Fibroblast of upper back skin (primary cell): ENCODE measurements at places on chromosomes 7 and 10.

DNA sequence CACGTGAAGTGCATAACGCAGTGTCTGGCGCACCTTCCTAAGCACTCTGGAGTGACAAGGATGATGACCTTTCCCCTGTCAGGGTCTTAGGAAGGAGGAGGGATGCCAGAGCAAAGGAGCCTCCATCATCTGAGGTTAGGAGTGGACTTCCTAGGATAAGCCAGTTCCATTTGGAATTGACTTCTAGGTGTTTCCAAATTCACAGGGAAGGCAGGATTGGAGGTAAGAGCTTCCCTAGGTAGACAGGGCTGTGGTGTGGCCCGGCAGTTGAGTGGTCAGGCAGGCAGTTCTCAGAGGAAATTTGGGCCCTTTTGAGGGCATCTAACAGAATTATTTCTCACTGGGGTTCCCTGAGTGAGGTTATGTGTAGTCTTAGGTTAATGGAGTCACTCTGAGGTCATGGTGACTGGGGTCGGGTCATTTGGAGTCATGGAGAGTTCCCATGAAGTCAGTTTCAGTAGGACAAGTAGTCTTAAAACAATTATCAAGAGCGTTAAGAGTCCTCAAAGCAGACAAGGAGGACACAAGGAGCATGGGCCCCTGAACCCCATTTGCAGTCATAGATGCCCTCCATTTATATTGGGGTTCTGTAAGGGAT, 8.2 kb downstream of the PPIF start:
- no peak for DNase-seq

DNA sequence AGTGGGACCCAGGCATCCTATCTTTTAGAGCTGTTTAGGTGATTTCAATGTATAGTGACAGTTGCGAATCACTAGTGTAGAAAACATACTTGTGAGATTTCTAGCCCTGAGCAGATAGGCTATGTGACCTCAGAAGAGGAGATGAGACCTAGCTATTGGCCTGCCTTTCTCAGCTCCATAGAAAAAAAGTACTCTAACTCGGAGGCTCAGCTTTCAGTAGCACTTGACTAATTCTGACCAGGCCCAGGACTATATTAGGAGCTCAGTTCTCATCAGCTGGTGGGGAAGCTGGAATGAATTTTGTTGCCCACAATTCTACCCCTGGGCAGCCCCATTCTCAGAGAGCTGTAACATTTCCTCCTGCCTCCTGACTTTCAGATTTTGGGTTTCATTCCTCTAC, 179.9 kb upstream of the NAMPT start:
- no peak for DNase-seq

DNA sequence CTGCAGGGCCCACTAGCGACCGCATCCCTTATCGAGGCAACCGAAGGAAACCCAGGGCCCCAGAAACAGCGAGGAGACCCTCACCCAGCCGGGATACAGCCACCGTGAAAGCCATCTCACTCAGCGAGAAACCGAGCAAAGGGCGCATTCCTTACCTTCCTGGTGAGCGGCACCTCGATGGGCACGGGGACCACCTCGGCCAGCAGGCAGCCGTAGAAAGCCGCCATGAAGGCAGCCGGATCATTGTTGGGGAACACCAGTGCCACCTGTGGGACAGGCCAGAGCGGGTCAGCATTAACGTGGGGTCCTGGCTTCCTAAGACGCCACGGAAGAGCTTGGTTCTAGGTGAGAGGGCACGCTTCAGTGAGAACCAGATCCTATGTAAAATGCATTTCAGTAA, 263.7 kb downstream of the ZMYND11 start:
- no peak for DNase-seq

DNA sequence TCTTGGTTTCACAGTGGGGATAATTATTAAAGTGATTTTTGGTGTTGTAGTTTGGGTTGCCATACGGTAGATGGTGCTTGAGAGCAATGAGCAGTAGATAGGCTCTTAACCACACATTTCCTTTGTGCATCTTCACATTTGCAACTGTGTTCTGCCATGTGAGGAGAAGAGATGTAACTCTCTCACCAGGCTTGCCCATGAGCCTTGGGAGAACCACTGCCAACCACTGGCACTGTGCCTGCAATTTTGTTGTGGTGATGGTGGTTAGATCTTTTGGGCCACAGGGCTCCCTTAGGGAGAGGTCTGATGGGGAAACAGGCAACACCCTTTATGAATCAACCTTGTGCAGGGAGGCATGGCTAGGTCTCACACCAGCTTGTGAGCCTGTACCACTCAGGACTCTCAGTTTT, 204.3 kb downstream of the CCDC7 start:
- DNase-seq: no peak

GRCh38 chr10:114751856-114752255, 69.7 kb upstream of the FHIP2A start:
- peak; percentile 64 for DNase-seq

- no peak for DNase-seq
Observed at GRCh38 chr10:69335063-69335587, 56.8 kb downstream of the HK1 start.

DNA sequence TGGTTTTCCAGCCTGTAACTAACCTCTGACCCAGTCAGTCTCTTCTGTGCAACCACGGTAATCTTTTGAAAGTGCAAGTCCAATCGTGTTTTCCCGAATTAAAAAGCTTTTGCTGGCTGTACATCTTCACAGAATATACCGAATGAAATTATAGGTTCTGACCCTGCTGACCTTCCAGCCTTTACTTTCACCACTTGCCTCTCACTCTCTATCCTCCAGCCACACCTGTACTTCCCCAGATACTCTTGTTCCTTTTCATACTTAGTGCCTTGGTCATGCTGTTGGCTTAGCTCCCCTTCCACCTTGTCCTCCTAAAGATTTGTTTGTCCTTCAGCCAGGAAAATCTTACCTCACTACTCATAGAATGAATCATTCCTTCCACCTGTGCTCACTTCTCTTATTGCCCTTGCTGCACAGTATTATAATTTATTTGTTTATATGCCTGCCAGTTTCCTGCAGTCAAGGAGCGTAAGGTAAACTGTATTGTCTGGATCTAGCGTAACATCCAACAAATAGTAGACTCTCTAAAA, 2.3 kb upstream of the PNPLA8 start:
- DNase-seq: no peak

GRCh38 chr7:27164045-27164366, 1.3 kb downstream of the HOXA9 start:
- no peak for DNase-seq

DNA sequence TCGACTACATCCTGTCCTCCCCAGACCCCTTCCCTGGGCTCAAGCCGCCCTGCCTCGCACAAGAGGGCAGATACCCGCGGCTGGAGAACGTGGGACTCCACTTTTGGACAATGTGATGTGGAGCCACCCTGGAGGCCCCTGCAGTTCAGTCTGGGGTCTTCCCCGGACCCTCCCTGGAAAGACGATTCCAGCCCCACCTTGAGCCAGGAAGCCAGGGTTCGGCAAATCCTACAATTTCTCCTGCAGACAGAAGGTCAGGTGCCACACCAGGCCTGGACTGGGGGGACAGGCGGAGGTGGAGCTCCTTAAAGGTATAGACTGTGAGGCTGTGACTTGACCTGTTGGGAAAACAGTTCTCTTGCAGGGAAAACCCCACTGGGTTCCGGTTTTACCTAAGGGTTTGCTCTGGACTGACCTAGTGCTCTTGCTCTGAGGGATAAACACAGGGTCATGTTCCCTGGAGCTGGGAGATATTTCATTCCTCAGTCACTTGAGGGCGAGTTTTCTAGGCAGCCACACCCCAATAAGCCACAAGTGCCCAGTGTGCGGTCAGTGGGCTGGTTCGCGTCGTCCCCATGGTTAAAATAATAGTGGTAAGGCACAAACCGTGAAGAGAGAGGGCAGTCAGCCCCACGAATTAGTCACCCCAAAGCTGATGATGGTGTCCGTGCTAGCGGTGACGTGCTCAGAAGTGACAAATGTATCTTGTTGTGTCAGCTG, 1.6 kb downstream of the FOXL3 start:
- no peak for DNase-seq

DNA sequence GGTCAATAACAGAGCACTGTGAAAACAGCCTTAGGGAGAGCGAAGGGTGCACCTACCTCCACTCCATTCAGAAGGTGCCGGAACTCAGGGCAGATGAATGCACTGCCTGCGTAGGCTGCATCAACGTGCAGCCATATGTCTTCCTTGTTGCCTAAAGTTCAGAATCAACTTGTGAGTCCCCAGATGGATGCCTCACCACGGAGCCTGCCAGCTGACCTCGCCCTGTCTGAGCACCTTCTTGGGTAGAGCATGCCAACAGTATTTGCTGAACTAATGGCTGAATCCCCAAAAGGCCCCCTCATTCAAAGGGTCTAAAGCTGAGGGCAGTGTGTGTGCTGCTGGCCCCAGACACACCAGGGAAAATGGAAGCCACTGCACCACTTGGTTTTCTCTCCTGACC, 48.9 kb upstream of the FIGNL1 start:
- DNase-seq: no peak

GRCh38 chr7:70016044-70016770, 417.9 kb downstream of the AUTS2 start:
- DNase-seq: peak; percentile 85

- no peak for DNase-seq
Observed at GRCh38 chr7:4722960-4723630, 41.0 kb downstream of the FOXK1 start.

DNA sequence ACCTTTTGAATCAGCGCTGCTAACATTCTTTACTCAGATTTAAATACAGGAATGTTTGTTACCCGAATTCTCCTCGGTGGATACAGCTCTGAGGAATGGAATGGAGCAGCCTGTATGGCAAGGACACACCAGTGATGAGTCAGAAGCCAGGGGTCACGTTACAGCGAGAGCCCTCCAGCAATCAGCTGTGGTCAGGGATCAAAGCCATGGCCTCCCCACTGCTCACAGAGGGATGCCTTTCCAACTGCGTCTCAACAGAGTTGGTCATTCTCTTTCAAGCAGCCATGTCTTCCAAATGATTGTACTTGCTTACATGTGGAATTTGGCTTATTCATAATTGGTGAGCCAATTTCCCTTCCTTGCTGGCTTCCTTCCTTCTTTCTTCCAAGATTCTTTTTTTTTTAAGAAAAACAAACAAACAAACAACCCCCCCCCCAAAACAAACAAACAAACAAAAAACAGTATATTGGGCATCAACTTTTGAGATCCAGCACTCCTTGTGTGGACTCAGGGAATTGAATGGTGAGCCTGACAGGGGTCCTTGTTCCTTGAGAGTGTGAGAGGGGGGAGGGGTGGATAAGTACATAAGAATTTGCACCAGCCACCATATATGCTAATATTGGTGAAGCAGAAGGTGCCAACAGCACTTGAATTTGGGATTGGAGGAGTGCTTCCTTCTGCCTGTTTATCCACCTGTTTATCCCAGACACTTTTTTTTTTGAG, 100.2 kb downstream of the ATXN7L1 start:
- peak; percentile 100 for DNase-seq

GRCh38 chr10:113643183-113643582, 20.7 kb downstream of the NRAP start:
- no peak for DNase-seq

DNA sequence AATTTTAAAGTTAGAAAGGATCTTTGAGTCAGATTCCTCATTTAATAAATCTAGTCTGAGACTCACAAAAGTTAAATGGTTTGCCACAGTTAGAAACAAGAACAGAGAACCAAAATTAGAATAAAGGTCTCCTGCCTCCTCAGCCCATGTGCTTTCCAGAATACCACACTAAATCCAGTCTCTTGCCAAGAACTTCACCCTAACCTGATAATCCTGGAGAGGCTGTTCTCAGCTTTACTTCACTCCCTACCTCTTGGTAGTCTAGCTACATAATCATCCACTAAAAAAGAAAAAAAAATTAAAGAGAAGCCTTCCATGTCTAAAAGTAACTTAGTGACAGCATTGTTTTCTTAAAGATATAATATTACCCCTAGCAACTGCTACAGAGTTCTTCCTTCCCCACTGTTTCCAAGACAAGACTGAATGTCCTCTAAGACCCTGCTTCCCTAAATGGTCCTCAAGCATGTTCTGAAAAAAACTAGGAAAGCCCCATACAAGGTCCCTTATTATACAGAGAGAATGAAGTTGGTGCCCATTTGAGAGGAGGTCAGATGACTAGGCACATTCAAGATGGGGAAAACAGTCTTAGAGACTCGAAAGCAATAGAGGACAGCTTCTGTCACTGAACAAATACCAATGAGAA, 56.8 kb downstream of the ZNF438 start:
- DNase-seq: no peak

DNA sequence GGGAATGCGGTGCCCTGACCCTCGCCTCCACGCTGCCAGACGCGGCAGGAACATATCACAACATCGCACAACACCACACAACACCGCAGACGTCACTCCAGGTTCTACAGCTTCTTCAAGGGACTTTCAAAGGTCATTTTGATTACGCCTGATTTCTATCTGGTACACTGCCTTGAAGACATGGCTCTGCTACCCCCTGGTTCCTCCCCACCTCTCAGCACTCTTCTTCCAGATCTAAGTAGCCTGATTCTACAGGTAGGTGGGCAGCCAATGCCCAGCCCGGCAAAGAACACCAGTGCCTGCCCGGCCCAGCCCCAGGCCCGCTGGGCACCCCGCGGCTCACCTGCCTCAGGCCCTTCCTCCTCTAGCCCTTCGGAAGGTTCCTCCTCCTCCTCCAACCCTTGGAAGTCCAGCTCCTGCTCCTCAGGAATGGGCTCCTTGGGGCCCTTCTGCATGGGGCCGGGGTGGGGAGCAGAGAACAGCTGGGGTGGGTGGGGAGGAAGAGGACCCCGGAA, 8.4 kb downstream of the GIGYF1 start:
- no peak for DNase-seq

DNA sequence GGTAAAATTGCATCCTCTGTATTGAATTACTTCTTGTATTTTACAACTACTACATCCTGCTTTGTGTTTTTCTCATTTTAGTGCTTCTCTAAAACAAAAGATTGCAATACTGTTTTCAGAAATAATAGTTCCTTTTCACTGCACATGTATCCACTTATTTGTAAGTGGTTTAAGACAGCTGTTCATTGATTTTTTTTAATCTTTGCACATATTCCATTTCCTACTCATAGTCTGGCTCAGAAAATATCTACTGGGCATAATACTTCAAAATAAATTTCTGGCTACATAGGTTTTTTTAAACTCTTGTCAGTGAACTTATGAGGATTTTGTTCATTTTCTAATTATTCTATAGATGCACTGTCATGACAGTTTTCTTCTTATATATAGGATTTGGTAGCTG, 54.8 kb downstream of the SND1 start:
- DNase-seq: no peak

DNA sequence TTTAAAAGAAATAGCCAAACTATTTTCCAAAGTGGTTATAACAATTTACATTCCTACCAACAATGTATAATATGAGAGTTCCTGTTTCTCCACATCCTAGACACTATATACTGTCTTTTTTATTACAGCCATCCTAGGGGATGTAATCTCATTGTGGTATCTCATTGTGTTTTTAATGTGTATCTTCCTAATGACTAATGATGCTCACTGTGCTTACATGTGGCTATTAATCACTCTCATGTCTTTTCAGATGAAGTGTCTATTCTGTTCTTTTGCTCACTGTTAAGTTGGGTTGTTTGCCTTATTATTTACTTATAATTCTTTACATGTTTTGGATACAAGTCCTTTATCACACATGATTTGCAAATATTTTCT, 71.8 kb downstream of the ZNF438 start:
- DNase-seq: no peak

- peak; percentile 38 for DNase-seq
Observed at GRCh38 chr10:61919646-61920215, 18.2 kb downstream of the ARID5B start.

GRCh38 chr10:15236340-15236739, 67.8 kb upstream of the NMT2 start:
- DNase-seq: no peak

- DNase-seq: no peak
Observed at GRCh38 chr7:46568420-46569132, 647.5 kb upstream of the IGFBP3 start.

GRCh38 chr7:90212149-90212495, 582 bp downstream of the STEAP2 start:
- no peak for DNase-seq
